Lower lobe of right lung (tissue), 2 donors: ENCODE measurements at places on chromosomes 1 and 21. TPM values are rescaled to one million over a fixed set of nuclear protein-coding genes. Genes with fewer than 3 reads are reported as not detected.

FOXD2 gene
- total RNA-seq: 0.44 TPM

SMCP gene
- total RNA-seq: not detected

RGS4 gene
- total RNA-seq: 0.89 TPM

DENND2C gene
- total RNA-seq: 3.8 TPM

AMY1B gene
- 5.8 TPM for total RNA-seq

- H3K27ac ChIP-seq: peak overlapping the region; percentile 74
- peaks cover 94% of the 10 kb centered on the region for H3K4me1 ChIP-seq
- no peaks in the 10 kb centered on the region for H3K27me3 ChIP-seq
- peaks cover 21% of the 10 kb centered on the region for H3K36me3 ChIP-seq
- peak; percentile 92 for DNase-seq
- no peak overlapping the region for H3K4me3 ChIP-seq
These were observed 32.4 kb downstream of the EIF2D start for GRCh38 chr1:206579747-206580437.

GRCh38 chr1:209202830-209203532, 380.5 kb upstream of the CAMK1G start:
- peaks cover 10% of the 10 kb centered on the region for H3K4me1 ChIP-seq
- H3K27ac ChIP-seq: no peak overlapping the region
- peaks cover 2% of the 10 kb centered on the region for H3K27me3 ChIP-seq

GRCh38 chr1:233945979-233946378, 41.5 kb downstream of the SLC35F3 start:
- no peaks in the 10 kb centered on the region for H3K27me3 ChIP-seq
- no peak overlapping the region for H3K27ac ChIP-seq
- no peaks in the 10 kb centered on the region for H3K36me3 ChIP-seq
- no peaks in the 10 kb centered on the region for H3K4me1 ChIP-seq
- no peak overlapping the region for H3K4me3 ChIP-seq

GRCh38 chr1:203103829-203104495, 18.1 kb upstream of the MYOG start:
- DNase-seq: no peak
- H3K36me3 ChIP-seq: no peaks in the 10 kb centered on the region
- no peaks in the 10 kb centered on the region for H3K4me1 ChIP-seq

- H3K27me3 ChIP-seq: peaks cover 3% of the 10 kb centered on the region
- no peak overlapping the region for H3K4me3 ChIP-seq
- no peak for DNase-seq
- H3K4me1 ChIP-seq: no peaks in the 10 kb centered on the region
These were observed 387.4 kb downstream of the MATN1 start for GRCh38 chr1:30335997-30336390.

- peaks cover 16% of the 10 kb centered on the region for H3K4me1 ChIP-seq
- H3K36me3 ChIP-seq: no peaks in the 10 kb centered on the region
- DNase-seq: no peak
- no peaks in the 10 kb centered on the region for H3K27me3 ChIP-seq
These were observed 107.3 kb upstream of the HNRNPU start for GRCh38 chr1:244971552-244972216.

DNA sequence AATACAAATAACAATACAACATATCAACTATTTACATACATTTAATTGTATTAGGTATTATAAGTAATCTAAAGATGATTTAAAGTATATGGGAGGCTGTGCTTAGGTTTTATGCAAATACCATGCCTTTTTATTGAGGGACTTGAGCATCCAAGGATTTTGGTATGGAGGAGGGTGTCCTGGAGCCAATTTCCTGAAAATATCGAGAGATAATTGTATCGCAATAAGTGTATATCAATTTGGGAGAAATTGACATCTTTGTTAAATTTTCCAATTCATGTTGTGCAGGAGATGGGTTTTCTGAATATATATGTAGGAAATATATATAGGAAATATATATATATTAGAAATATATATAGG, 63.5 kb downstream of the ATP1A1 start:
- H3K27ac ChIP-seq: no peak overlapping the region
- no peaks in the 10 kb centered on the region for H3K27me3 ChIP-seq
- DNase-seq: no peak
- no peaks in the 10 kb centered on the region for H3K36me3 ChIP-seq
